Stimulated activated CD4-positive, alpha-beta T cell treated with anti-CD3 and anti-CD28 coated beads, TNF-alpha, amount 100 ng/mL, for 1 hour (primary cell): ENCODE measurements at places on chromosomes 6 and 20.

DNA sequence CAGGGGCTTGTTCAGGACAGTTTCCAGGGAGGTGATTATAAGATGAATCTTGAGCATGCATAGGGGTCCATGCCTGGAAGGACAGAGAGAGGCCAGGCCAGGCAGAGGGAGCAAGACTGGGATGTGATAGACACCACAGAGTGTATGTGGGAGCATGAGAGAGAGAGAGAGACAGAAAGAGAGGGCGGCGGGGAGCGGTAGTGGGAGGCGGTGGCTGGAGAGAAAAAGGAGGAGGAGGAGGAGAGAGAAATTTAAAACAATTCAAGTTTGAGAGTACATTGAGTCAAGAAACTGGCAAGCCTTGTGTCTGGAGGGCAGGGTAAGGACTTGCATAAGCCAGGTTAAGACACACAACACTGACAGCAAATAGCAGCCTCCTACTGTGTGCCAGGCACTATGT, 162.9 kb upstream of the HDAC2 start:
- no peak for DNase-seq

GRCh38 chr6:23498013-23498412, 628.0 kb upstream of the NRSN1 start:
- no peak for DNase-seq

GRCh38 chr6:26156850-26157250, 69.6 kb downstream of the HFE start:
- DNase-seq: no peak

DNA sequence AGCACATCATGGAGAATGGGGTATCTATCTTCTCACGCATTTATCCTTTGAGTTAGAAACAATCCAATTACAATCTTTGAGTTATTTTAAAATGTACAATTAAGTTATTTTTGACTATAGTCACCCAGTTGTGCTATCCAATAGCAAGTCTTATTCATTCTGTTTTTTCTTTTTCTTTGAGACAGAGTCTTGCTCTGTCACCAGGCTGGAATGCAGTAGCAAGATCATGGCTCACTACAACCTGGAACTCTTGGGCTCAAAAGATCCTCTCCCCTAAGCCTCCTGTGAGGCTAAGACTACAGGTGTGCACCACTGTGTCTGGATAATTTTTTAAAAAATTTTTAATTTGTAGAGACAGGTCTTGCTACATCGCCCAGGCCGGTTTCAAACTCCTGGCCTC, 201.5 kb upstream of the ZNF217 start:
- DNase-seq: no peak

GRCh38 chr6:168597471-168597875, 156.5 kb downstream of the SMOC2 start:
- DNase-seq: no peak
